ENCODE measurements at places on chromosomes 7 and 10.

- no peak for DNase-seq
These were observed 312.1 kb upstream of the MEOX2 start for GRCh38 chr7:15998617-15999016.

GRCh38 chr7:6032167-6032566 lies 991 bp downstream of the ANKRD61 start:
- DNase-seq: no peak

- no peak for DNase-seq
These were observed 156.7 kb downstream of the ANLN start for GRCh38 chr7:36546331-36546730.

DNA sequence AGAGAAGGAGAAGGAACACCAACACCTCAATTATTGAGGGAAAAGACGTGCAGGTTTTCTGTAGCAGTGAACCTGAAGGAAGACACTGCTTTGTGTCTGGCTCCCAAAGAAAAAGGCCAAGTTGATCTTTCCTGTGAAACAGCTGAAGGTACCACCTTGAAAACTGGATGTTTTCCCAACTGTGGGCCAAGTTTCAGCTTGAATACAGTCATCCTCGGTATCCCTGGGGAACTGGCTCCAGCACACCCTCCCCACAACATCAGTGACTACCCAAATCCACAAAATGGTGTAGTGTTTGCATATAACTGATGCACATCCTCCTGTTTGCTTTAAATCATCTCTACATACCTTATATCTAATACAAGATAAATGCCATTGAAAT lies 297.0 kb upstream of the PITRM1 start:
- no peak for DNase-seq

GRCh38 chr10:95560278-95561176 lies 644 bp downstream of the SORBS1 start:
- no peak for DNase-seq

DNA sequence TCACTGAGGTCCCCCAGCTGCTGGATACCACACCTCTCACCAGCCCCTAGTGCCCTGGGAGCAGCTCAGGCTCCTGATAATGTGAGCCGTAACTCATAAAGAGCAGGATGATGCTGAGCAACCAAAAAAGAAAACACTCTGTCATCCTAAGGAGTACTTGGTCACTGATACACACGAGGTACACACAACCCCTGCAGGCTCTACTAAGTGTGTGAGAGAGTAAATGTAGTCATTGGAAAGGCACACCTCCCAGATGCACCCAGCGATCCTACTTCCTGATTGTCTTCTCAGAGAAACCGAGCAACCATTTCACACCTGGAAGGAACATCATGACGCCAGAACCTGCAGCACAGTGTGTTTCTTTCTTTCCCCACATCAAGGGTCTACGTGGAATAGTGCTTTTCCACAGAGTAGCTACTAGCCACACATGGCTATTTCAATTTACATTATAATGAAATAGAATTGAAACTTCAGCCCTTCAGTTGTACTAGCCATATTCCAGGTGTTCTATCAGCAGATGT lies 34.2 kb downstream of the FIGNL1 start:
- no peak for DNase-seq

DNA sequence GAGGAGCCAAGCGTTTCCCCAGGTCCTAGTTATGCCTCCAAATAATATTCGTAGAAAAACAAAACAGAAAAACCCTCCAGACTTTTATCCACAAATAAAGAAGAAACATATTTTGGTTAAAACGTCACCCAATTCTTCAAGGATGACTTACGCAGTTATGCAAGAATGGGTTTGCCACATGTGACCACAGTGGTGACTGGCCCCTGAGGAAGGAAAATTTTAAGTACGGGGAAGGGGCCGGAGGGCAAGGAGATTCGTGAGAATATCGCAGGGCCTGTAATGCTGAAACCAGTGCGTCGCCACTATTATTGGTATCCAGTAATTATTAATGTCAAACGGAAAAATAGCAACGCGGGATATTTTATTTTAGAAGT lies 537 bp upstream of the MRPS24 start:
- DNase-seq: no peak

DNA sequence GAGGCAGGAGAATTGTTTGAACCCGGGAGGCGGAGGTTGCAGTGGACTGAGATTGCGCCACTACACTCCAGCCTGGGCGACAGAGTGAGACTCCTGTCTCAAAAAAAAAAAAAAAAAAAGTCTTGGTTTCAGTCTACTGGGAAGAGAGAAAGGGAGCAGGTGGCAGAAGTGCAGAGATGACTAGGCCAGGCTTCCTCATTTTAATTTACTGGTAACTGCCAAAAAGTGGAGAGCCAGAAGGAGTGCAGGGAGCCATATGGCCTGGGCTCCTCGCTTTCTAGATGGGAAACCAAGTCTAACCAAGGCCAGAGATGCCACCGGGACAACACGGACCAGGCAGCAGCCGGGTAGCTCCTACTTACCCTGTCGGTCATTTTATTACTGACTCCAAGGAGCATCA lies 12.2 kb downstream of the SEPHS1 start:
- no peak for DNase-seq

DNA sequence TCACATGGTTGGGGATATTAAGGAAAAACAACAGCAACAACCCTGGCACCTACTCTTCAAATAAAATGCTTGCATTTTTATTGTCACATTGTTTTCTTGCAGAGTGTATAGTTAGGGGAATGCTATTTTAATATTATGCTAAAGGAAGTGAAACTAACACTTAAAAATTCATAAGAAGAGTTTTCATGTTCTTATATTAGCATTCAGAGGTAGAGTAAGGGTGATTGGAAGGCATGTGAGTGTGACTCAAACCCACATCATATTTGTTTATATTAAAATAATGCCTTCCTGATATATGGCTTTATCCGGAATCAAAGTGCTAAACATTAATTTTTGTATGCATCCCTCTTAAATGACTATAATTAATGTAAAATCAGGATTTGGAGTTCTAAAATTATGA lies 59.8 kb upstream of the TES start:
- no peak for DNase-seq

- no peak for DNase-seq
These were observed 283.7 kb downstream of the MALRD1 start for GRCh38 chr10:19332304-19332703.

DNA sequence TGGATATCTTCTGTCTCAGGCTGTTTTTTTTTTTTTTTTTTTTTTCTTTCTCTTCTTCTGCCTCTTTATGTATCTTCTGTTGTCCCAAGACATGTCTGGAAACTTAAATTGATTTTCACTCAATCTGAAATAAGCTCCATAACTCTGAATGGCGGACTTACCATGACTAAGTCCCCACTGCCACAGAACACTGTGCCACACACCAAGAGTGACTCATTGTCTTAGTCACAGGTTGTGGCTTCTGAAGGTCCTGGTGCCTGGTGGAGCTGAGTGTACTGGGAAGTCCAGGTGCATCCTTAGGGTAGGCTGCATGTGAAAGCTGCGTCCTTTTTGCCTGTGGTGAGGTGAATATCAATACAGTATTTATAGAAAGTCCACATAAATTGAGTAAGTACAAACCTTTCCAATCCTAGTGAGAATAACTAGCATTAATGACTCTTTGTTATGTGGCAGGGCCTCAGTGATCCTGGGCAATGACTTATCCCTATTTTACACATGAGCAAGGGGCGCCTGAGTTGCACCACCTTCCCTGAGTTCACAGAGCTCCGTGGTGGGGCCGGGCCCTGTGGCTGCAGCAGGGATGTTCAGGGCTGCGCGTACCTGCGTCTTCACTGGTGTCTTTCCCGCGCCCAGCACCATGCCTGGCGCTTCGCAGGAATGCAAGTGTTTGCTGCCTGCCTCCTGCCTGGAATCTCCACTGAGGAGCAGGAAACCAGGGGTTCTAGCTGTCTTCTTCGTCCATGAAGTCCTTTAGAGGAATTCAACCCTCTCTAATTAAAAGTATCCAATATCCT lies 4.3 kb downstream of the PFKP start:
- no peak for DNase-seq

- DNase-seq: no peak
These were observed 26.2 kb upstream of the CRHR2 start for GRCh38 chr7:30708412-30708811.

GRCh38 chr10:4263601-4263921 lies 478.6 kb upstream of the KLF6 start:
- DNase-seq: no peak

DNA sequence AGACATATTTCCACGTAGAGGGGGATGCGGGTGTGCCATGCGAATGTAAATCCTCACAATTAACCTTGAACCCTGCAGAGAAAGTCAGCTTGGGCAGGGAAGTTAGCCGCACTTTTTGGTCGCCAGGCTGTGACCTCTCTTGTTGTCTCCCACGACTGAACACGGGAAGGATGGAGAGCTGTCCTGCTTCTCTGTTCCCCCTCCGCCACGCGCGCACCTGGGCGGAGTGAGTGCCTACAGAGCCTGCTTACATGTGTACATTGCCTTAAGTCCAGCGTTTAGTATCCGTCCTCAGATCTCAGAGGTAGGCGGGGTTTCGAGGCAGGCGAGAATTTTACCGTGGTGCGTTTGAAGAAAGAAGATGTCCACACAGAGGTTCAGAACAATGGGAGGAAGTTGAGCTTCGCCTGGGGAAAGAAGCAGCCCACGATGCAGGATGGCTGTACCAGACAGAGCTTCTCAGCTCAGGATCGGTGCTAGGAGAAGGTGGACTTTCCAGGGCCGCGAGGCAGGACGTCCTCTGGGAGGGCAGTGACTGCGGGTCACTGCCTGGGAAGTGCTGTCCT lies 482 bp upstream of the ERCC6 start:
- peak; percentile 47 for DNase-seq

DNA sequence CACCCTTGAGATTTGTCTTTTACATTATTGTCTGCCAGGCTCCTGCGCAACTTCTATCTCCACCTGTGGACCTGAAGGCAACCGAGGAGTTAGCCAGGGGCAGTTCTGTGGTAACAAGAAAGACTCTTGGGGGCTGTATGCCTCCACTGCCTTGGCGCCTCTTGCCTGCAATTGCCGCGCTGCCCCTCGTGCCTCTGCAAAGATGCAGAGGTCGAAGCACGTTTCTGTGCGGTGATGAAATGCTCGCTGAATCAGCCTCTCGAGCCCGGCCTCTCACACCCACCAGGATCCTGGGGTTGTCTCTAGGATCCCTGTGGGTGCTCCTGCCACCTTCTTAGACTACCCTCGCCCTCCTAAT lies 486 bp upstream of the LHFPL3 start:
- no peak for DNase-seq

- no peak for DNase-seq
These were observed 81.0 kb upstream of the ITPRID1 start for GRCh38 chr7:31432836-31433340.

DNA sequence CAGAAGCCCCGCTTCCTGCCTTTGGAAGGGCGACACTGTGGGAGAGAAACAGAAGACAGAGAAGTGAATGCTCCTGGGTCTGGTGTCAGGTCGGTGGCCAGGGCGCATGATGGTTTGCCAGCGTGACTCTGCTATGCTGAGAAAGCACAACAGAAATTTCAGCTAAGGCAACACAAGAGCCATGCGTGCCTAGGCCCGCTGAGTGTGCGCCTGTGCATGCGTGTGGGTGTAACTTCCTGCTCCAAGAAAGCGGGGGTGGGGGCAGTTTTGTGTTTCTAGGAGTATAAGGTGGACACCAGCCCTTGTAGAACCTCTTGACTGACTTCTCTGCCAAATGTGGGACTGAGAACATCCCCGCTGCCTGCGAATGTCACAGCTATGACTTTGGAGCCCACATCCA lies 6.2 kb downstream of the IGFBP3 start:
- no peak for DNase-seq

DNA sequence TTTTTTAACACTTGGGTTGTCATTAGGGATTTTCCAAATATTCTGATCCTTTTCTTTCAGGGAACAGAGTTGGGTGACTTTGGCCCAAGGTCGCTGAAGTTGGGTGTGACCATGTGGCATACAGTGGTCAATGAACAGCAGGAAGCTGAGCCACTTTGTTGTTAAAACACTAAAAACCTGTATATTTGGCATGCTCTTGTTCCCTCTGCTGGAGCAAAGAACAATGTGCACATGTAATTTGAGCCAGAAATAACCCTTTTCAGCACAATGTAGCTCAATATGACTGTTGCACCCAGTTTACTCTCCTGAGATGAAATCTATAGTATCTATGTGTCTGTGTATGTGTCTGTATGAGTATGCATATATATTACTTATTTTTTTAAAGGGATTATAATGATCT lies 74.9 kb downstream of the ADCYAP1R1 start:
- no peak for DNase-seq

GRCh38 chr7:149375234-149376008 lies 85.4 kb downstream of the ZNF777 start:
- no peak for DNase-seq

DNA sequence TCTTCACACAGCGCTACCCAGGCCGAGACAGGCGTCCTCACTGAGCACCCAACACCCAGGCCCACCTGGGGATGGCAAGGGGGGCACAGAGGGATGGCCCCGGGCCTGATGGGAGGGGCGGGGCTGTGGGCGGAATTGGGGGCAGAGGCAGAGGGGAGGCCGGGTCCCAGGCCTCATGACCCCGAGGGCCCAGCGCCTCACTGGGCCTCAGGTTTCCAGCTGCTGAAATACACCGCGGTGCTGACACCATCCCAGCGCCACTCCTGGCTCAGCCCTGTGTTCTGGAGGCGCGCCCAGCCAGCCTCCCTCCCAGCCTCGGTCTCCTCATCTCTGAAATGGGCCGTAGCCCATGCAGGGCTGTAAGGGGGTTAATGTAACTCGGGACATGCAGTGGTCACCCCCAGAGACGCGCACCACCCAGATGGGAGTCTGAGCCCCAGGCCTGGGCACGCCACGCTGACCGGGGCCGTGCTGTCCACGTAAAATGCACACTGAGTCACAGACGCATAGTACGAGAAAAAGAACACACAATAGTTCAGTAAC lies 82.3 kb downstream of the UNCX start:
- no peak for DNase-seq

DNA sequence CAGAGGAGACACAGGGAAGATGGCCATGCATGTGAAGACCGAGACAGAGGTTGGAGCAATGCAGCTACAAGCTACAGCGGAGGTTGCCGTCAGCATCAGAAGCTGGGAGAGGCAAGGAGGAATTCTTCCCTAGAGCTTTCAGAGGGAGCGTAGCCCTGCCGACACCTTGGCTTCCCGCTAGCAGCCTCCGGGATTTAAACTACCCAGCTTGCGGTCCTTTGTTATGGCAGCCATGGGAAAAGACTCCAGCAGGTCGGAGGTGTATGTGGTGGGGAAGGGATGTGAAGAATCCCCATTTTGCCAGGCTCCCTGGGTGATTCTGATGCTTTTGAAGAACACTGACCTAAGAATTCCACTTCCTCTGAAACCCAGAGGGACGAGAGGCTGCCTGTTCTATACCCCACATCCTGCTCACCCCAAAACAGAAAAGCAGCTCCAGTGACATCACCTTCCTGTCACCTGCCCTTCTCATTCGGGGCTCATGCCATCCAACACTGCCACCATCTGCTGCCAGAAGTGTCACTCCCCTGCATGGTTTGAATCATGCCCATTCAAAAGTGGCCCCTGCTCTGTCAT lies 3.3 kb upstream of the SEPHS1 start:
- DNase-seq: no peak

DNA sequence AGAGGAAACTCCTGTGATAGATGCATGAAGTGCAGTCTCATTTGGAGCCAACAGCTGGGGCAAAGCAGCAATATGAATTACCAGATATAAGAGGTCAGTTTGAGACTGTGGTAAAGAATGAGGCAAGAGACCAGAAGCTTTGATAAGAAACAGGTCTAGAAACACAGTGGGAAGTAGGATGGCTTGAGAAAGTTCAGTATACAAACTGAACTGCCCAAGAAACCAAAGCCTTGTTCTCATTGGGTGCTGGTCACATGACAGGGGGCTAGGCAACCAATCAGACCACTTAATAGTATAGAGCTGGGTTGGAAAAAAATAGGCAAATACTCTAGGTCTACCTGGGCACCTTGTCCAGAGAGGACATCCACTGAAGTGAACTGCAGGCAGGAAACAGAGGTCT lies 46.2 kb upstream of the PLCE1 start:
- no peak for DNase-seq
